ENCODE measurements at places on chromosomes 5 and 9. TPM values are rescaled to one million over a fixed set of nuclear protein-coding genes. Genes with fewer than 3 reads are reported as not detected.

DNA sequence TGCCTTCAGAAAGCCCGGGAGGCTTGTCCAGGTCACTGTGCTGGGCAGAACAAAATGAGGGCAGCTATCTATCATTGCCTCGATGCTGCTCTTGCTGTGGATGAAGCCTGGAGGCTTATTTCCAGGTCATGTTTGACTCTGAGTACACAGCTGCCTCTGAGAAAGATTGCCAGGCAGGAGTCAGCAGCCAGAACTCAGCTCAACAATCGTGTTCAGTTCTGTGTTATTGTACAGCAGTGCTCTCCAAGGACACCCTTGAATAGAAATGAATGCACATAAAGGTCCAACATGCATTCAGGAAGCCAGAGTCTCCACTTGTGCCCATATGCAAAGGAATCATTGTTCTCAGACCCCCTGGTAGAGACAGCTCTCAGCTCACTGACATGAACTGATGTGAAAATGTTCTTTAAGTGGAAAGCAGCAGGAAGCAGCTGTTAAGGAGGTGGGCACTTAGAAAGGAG lies 61.7 kb upstream of the ZFR start:
- DNase-seq: no peak

DNA sequence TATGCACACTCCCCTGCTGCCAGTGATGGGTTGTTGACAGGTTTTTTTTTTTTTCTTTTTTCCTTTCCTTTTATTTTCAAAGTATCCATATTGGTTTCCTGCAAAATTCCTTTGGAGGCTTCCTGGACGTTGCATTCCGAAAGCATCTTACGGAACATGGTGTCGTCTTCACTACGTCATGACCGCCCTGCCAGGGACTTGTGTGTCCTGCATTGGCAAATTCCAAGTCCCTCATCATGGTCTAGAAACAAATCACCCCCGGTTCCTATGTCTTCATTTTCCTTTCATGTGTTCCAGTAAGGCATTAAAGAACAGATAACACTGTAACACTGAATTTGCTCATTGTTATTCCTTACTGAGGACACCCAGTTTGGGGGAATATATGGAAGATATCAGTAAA lies 35.0 kb upstream of the ADAMTSL1 start:
- no peak for DNase-seq

- no peak for DNase-seq
Measured at GRCh38 chr5:56326116-56326515, 93.0 kb upstream of the ANKRD55 start.

- no peak for DNase-seq
Measured at GRCh38 chr5:158770506-158770905, 329.2 kb downstream of the EBF1 start.

- DNase-seq: no peak
Measured at GRCh38 chr5:176400382-176401156, 12.0 kb downstream of the HIGD2A start.

GRCh38 chr9:87869082-87869481 lies 13.6 kb upstream of the SPATA31E1 start:
- no peak for DNase-seq

GRCh38 chr9:128206916-128207910 lies 4.0 kb downstream of the DNM1 start:
- no peak for DNase-seq

GRCh38 chr9:116155698-116156039 lies 2.1 kb downstream of the PAPPA start:
- DNase-seq: no peak

DNA sequence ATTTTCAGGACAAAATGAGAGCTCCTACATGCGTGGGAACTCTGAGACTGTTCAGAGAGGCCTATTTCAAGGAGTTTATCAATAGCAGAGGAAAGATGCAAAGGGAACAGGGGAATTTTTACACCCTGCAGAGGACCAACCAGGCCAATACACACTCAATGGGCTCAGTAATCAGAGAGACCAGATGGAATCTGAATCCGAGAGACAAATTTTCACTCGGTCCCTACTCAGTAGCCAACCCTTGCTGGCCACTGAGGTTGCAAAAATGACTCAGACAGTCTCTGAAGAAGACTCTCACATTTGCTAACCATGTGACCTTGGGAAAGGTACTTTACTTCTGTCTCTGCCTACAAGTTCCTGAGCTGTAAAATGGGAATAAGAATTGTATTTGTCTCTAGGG lies 479.4 kb downstream of the CDK5RAP2 start:
- DNase-seq: no peak

DNA sequence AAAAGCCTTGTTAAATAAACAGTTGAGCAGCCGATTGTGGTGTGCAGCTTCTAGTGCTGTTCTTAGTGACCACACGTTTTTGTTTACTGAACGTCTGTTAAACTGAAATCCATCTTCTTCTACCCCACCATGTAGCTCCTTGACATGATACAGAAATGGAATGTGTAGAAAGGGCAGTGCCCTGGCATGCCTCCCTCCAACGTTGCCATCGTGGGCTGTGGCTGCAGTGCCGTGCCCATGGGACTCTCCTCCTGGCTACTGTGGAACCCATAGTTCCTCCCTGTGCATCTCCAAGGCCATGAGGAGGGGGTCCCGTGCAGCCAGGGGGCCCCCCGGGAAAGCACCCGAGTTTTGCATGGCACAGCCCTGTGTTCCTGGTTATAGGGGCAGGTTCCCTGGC lies 23.3 kb upstream of the TGFBI start:
- no peak for DNase-seq

GRCh38 chr9:92527832-92528521 lies 7.8 kb downstream of the ECM2 start:
- no peak for DNase-seq

DNA sequence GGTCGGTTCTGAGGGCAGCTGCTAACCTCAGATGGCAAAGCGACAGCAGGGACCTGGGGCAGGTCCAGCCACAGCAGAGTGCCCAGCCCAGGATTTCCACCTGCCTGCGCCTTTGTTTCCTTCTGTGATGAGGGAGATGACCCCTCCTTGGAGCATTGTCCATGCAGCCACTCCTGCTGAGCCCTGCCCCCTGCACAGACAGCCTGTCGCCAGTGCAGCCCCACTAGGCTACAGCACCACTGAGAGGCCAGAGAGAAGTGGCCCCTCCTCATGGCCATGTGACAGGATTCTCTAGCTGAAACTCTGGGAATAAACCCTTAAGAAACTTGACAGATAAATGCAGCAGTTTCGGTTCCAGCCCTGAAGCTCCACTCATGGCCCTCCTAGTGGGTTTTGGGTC lies 10.5 kb upstream of the MRNIP start:
- no peak for DNase-seq

GRCh38 chr9:21251190-21251589 lies 11.4 kb upstream of the IFNA14 start:
- DNase-seq: no peak

GRCh38 chr5:2355859-2356258 lies 395.6 kb downstream of the IRX2 start:
- DNase-seq: no peak

- no peak for DNase-seq
Measured at GRCh38 chr5:73179730-73180129, 6.7 kb downstream of the TMEM174 start.

DNA sequence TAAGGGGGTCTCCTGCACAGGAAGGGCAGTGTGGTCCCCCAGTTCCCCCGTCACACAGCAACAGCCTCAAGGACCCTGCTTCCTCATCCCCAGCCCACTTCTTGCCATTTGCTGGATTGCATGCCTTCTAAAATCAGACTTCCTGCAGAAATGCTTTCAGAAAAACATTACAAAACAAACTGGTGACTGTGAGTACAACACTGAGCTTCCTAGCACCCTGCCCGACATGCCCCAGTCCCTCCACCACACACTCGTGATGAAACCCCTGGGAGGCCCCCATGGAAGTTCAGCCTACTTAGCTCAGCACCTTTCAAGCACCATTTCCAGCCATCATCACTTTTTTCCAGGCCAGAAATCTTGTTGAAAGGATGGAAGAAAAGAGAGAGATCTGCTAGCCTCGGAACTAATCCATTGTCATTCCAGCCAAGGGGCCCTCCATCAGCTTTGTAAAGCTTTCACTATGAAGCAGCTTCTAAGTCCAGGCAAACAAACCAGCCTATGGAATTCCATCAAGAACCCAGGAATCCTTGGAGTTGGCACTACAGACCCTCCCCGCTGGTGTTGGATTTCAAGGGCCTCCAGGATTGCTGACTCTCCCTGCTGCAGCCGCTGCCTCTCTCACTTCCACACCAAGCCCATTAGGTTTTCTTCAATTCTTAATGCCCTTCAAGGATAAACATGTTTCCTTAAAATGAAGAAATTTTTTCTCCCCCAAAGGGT lies 114.6 kb downstream of the C5orf15 start:
- DNase-seq: no peak

GRCh38 chr9:37040508-37041127 lies 6.5 kb upstream of the PAX5 start:
- no peak for DNase-seq

DNA sequence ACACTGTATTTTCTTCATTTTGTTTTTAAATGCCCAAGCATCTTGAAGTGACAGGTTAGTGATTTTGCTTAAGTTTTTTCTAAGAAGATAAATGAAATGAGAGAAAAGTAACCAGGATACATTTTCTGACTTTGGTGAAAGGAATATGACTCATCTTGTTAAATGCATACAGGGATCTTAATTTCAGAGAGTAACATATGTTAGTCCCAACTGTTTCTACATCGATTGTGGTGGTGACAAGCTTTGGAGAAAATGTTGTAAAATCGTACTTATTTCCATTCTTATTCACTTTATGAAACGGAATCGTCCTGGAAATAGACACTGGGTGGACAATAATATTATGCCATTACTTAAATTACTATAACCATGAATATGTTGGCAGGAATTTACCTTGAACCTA lies 107.5 kb downstream of the KCNN2 start:
- no peak for DNase-seq

SLC24A2 gene
- not detected for total RNA-seq

SMIM32 gene
- not detected for total RNA-seq

MGAT1 gene
- total RNA-seq: 130 TPM

POU5F2 gene
- 0.35 TPM for total RNA-seq

RFESD gene
- total RNA-seq: 2.5 TPM

ARHGEF28 gene
- 2.9 TPM for total RNA-seq

TTC23L gene
- not detected for total RNA-seq

MIER3 gene
- 20.4 TPM for total RNA-seq

SHISAL2B gene
- total RNA-seq: not detected

ZFP37 gene
- 2.2 TPM for total RNA-seq

FOXD4L4 gene
- total RNA-seq: not detected

TSSK1B gene
- not detected for total RNA-seq

CARD19 gene
- total RNA-seq: 21.2 TPM

NSMF gene
- total RNA-seq: 16.2 TPM

DROSHA gene
- 28.5 TPM for total RNA-seq
